Activated T-helper 1 cell treated with anti-CD3 and anti-CD28 coated beads, Interleukin-2, amount 50 U/mL, for 16 hours (primary cell): ENCODE measurements at places on chromosomes 3 and 15.

DNA sequence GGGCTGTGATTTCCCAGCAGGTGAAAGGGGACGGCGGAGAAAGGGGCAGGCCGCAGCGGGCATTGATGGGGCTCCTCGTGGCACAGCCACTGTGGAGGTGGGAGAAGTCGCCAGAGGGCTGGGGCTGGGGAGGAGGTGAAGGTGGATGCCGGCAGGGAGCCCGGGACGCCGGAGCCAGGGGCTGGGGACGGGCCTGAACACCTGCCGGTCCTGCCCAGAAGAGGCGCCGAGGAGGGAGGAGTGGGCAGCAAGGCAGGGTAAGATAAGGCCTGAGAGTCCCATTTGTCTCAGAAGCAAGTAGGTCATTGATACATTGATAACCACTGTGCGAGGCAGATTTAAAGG lies 571 bp upstream of the RARRES1 start:
- DNase-seq: no peak

GRCh38 chr3:181541414-181541813 lies 170.3 kb upstream of the SOX2 start:
- DNase-seq: no peak

DNA sequence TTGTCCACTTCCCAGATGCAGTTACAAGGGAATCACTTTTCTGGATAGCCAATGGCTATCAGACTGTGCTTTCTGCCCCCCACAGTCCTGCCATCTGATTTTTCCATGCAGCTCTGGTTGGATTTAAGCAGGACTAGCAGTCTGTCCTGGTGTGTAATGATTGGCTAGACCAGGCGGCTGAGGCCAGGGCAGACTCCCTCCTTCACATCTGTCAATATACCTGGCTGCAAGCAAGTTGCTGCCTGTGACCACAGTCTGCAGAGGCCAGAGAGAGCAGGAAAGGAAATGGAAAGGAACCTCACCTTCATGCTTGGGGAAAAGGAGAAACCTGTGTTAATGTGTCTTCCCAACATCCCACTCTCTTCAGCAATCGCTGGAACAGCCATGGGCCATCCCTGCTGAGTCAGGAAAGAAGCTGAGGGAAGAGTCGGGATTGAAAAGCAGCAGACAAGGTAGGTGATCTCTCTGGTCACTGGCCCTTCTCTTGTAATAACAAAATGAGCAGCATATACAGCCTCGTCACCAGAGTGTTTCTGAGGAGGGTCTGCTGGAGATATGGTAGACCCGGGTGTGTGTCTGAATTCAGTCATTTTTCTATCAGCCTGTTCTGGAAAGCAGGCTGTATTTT lies 126.7 kb upstream of the PHLDB2 start:
- DNase-seq: no peak

- DNase-seq: no peak
Measured at GRCh38 chr3:188605905-188606304, 451.9 kb downstream of the LPP start.

- DNase-seq: no peak
Measured at GRCh38 chr3:100802126-100802525, 92.8 kb downstream of the TFG start.

GRCh38 chr15:47685141-47685870 lies 32.0 kb upstream of the SEMA6D start:
- DNase-seq: no peak

GRCh38 chr15:55628369-55628730 lies 40.2 kb upstream of the PYGO1 start:
- DNase-seq: no peak
